Iris pigment epithelial cell (primary cell): ENCODE measurements at places on chromosomes 12 and 14.

GRCh38 chr12:18165422-18165871, 75.5 kb upstream of the RERGL start:
- DNase-seq, result peak; percentile 52

DNA sequence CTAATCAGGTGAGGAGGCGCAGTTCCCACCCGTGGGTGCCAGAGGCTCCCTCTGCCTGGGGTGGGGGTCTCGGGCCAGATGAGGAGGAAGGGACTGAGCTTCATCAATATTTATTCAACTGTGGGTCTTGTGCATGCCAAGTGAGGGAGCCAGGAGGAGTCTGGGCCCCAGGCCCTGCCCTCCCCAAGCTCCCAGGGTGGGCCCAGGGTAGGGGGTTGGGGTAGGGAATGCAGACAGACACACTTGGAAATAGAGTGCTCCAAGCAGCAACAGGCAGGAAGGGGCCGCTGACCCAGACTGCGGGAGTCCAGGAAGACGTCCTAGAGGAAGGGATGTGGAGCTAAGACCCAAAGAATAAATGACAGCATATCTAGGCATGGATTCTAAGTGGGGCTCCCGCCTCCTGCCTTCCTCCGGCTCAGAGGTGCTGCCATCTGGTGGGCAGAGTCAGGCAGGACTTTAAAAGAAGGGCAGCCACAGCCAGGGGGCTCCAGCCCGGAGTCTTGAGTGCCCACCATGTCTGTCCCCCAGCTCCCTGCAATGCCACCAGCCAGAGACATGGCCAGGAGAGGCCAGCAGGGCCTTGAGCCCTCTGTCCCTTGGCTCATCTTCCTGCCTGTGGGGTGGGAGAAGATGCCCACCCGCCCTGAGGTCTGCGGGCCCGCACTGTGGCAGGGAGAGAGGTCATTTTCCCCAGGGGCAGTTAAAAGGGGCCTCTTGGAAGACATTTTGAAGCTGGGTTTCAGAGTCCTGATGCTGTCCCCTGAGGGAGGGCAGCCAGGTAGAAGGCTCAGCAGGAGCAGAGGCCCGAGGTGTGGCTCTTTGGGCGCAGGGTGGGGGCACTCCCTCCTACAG, 70.1 kb downstream of the PHETA1 start:
- peak; percentile 47 for DNase-seq

- no peak for DNase-seq
Measured at GRCh38 chr14:105116451-105117256, 51.4 kb upstream of the GPR132 start.

- DNase-seq, result no peak
Measured at GRCh38 chr12:116420227-116420880, 138.8 kb upstream of the MAP1LC3B2 start.

- DNase-seq, result no peak
Measured at GRCh38 chr14:105273062-105273461, 24.7 kb downstream of the BTBD6 start.

DNA sequence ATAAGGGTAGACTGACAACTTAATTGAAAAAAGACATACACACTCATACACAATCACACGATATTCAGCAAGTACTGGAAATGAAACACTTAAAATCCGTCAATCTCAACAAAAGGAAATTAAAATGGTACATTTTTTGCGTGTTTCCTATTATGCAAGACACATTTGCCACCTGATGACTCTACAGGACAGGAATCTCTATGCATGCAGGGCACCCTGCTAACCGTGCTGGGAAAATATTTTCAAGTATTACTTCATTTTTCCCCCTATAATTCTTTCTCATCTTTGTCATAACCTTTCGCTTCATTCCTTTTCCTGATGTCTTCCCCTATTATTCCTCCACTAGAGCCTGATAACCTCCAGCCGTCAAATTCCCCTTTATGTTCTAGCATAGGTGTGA, 150.2 kb downstream of the TMEM132D start:
- DNase-seq, result peak; percentile 75

DNA sequence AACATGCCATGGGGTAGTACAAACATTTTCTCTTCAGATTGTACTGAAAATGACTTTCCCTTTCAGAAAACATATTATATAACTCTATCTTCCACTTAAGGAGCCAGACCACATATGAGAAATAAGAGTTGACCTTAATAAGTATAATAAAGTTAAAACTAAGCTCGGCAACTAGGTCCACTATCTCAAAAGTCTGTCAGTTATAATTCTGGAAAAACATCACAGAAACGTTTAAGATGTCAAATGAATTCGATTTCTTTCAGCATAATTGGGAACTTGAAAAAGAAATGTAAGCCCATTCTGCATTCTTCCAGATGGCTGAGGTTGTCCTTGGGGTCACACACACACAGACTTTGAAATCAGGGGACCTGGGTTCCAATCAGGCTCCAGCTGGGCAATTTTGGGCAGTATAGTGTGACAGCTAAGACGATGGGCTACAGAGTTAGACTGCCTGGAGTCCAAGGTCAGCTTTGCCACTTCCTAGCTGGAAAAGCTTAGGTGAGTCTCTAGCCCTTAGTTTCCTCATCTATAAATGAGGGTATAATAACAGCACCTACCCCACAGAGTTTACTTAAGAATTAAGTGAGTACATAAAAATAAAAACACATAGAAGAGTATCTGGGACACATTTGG, 75.6 kb downstream of the PPP2R5E start:
- DNase-seq, result no peak

- DNase-seq, result no peak
Measured at GRCh38 chr14:102892651-102893050, 29.8 kb upstream of the AMN start.

GRCh38 chr12:114894076-114894475, 210.1 kb upstream of the TBX3 start:
- DNase-seq, result no peak

- no peak for DNase-seq
Measured at GRCh38 chr14:93044556-93044955, 71.2 kb downstream of the ITPK1 start.

- DNase-seq, result peak; percentile 11
Measured at GRCh38 chr14:39419272-39419671, 13.0 kb downstream of the FBXO33 start.

DNA sequence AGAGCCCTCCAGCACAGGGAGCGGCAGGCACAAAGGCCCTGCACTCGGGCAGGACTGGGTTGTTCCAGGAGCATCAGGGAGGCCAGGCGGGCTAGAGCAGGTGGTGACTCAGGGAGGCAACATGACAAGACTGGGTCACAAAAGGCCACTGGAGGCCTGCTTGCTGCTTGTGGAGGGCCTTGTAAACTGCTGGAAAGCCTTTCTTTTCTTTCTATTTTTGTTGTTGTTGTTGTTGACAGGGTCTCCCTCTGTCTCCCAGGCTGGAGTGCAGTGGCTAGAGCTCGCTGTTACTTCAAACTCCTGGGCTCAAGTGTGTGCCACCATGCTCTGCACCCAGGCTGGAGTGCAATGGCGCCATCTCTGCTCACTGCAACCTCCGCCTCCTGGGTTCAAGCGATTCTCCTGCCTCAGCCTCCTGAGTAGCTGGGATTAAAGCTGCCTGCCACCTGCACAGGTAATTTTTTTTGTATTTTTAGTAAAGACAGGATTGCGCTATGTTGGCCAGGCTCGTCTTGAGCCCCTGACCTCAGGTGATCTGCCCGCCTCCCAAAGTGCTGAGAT, 11.8 kb upstream of the RCOR1 start:
- DNase-seq, result no peak

DNA sequence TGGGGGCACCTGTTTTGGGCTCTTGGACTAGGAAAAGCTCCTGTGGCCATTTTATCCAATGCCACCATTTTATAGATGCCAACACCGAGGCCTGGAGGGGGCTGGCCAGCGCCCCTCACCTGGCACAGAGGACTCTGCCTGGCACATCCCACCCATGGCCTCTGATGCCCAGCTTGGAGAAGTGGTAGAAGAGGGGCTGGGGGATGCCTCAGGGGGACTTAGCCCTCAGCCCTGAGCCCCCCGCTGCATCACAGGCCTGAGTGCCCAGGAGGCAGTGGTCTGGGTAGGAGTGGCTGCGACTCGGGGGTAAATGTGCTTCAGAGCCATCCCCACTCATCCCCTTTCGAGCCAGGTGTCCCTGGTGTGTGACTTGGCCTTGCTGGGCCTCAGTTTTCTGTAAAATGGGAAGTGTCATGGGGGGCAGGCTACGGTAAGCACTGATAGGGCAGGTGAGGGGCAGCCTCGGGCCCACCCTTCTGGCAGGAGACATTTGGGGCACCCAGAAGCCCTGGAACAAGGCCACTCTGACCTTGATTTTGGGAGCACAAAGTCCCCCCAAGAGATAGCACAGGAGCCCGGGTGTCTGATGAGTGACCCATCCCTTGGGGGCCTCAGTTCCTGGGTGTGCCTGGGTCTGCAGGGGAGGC, 22.5 kb downstream of the SH2B3 start:
- DNase-seq, result no peak

DNA sequence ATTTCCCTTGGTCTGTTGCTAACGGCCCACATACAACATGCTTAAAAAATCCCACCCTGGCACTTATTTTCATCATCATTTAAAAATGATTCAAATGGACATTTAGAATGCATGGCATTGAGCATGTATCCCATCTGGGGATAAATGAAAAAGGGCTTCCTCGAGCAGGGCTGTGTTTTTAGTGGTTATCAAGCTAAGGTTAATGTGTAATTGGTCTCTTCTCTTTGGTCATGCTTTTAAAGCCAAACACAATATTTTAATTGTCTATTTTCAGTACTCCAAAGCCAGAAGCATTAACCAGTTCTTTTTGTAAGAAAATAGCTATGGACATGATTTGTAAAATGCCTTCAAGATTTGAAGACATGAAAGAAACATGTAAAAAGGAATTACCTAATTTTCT, 1.9 kb upstream of the TRHDE start:
- no peak for DNase-seq

GRCh38 chr12:126198966-126199692, 1133.9 kb downstream of the AACS start:
- no peak for DNase-seq

DNA sequence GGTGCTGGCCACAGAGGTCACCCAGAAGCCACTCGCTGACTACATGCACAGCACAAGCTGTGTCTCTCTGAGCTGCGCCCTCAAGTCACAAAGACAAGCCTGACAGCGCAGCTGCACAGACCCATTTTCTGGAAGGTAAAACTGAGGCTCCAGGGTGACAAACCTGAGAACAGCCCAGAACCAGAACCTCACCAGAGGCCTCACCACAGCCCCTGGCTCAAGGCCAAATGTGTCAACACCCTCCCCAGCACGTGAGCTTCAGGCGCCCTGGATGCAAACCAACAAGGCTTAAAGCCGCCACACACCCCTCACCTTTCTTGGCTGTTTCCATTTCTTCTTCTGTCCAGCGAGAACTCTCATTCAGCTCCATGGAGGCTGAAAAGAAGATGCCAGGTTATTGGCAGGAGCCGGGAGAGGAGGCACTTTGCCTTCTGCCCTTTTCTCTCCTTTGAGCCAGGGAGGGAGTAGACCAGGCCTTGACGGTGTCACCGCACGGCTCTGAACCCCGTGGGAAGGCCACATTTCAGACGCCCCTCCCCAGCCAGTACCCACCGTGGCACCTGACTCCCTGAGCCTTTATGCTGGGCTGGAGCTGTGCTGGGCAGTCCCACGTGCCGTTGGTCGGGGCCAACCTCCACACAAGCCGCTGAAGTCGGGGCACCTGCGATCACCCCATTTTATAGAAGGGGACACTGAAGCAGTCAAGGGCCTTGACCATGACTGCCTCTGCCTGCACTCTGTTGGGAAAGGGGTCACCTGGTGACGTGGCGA, 103.1 kb downstream of the RFLNA start:
- DNase-seq, result no peak

DNA sequence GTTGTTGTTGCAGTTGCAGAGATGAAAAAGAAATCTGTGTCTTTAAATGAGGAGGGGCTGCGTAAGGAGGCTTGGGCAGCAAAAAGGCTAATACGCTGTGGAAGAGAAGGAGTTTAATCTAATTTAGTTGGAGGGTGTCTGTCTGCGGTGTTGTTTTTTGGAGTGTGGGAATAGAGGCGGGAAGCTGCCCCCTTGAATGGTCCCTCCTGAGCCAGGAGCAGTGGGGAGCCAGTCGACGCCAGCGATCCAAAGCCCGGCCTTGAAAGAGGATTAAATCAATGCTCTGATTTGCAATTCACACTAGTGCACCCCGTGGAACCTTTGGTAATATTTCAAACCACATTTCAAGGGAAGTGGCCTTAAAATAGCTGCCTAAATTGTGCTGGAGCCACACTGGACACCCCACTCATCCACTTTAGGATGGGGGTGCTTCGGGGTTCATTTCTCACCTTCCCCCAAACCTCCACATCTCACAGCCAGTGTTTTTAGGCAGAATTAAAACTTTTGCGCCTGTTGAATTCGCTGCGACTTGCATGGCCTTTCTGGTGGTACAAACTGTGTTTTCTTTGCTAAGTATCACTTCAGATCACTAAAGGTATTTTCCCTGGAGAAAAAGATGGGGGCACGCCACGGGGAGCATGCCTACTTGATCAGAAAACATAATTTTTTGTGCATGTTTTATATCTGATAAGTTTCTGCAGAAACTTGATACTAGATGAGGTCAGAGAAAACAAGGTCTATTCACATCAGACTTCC, 4.1 kb upstream of the FZD10 start:
- DNase-seq, result no peak

DNA sequence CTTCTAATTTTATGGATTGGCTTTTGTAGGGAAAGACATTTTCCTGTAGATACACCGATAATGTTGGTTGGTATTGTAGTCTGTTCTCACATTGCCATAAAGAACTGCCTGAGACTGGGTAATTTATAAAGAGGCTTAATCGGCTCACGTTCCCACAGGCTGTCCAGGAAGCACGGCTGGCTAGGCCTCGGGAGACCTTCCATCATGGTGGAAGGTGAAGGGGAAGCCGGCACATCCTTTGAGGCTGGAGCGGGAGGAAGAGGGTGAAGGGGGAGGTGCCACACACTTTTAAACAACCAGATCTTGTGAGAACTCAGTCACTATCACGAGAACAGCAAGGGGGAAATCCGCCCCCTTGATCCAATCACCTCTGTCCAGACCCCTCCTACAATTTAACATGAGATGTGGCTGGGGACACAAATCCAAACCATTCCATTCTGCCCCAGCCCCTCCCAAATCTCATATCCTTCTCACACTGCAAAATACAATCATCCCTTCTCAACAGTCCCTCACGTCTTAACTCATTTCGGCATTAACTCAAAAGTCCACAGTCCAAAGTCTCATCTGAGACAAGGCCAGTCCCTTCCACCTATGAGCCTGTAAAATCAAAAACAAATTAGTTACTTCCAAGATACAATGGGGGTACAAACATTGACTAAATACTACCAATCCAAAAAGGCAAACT, 66.7 kb upstream of the EIF5 start:
- DNase-seq, result no peak

DNA sequence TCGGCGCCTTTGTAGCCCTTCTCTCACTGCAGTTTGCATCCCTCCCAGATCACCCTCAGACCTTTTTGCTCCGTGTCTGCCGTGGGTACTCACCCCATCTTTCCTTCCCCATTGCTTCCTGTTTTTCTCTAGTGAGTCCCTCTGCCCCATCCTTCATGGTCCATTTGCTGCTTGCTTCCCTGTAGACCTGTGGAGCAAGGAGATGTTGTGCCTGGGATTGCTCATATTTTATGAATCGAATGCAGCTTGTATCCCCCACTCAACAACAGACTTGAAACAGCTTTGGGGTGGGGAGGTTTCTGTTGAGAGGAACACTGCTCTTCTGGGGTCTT, 661 bp downstream of the DENR start:
- peak; percentile 8 for DNase-seq

- DNase-seq, result no peak
Measured at GRCh38 chr12:47152095-47152494, 72.3 kb upstream of the AMIGO2 start.
